ENCODE measurements at places on chromosomes 7 and 10. TPM values are rescaled to one million over a fixed set of nuclear protein-coding genes. Genes with fewer than 3 reads are reported as not detected.

Gene SH2D4B
- total RNA-seq = not detected

Gene GIMAP7
- not detected for total RNA-seq

Gene SPDYE3
- total RNA-seq = not detected

Gene SSC4D
- 63.8 TPM for total RNA-seq

Gene MEIG1
- not detected for total RNA-seq

Gene ANXA11
- 51.5 TPM for total RNA-seq

Gene GPR85
- not detected for total RNA-seq

Gene TAS2R60
- not detected for total RNA-seq

Gene AKR1C8
- not detected for total RNA-seq

Gene GRID2IP
- total RNA-seq = not detected

Gene FBXL13
- total RNA-seq = 0.77 TPM

Gene GPER1
- 19.7 TPM for total RNA-seq

Gene SLC39A12
- total RNA-seq = not detected

Gene TAS2R41
- not detected for total RNA-seq

Gene MBL2
- total RNA-seq = 9.2 TPM

Gene FGF8
- total RNA-seq = not detected

Gene OR2A1
- not detected for total RNA-seq

Gene ASB15
- not detected for total RNA-seq

Gene FIS1
- total RNA-seq = 122 TPM

Gene ASB4
- 1.1 TPM for total RNA-seq

Gene RET
- total RNA-seq = not detected

Gene STEAP1B
- total RNA-seq = not detected

Gene FAM24A
- not detected for total RNA-seq

Gene CALHM1
- not detected for total RNA-seq

Gene HERC4
- total RNA-seq = 20.0 TPM

Gene CPA1
- 0.20 TPM for total RNA-seq

Gene UPP1
- 5.5 TPM for total RNA-seq

Gene IFIT1
- 7.5 TPM for total RNA-seq

Gene PYROXD2
- total RNA-seq = 1.8 TPM

Gene SLC35G1
- 4.5 TPM for total RNA-seq

Gene VENTX
- total RNA-seq = not detected

Gene TMEM178B
- not detected for total RNA-seq

Gene ANXA8L1
- total RNA-seq = not detected

Gene FEZF1
- not detected for total RNA-seq

Gene TMEM270
- total RNA-seq = not detected

Gene NPC1L1
- total RNA-seq = 3.8 TPM

Gene TRIL
- total RNA-seq = 0.45 TPM

Gene TMEM72
- total RNA-seq = not detected

Gene IFIT3
- total RNA-seq = 3.1 TPM

Gene DRGX
- not detected for total RNA-seq

Gene GBF1
- total RNA-seq = 28.7 TPM

Measured in HepG2 (cell line).